ENCODE measurements at places on chromosomes 11 and 22.

DNA sequence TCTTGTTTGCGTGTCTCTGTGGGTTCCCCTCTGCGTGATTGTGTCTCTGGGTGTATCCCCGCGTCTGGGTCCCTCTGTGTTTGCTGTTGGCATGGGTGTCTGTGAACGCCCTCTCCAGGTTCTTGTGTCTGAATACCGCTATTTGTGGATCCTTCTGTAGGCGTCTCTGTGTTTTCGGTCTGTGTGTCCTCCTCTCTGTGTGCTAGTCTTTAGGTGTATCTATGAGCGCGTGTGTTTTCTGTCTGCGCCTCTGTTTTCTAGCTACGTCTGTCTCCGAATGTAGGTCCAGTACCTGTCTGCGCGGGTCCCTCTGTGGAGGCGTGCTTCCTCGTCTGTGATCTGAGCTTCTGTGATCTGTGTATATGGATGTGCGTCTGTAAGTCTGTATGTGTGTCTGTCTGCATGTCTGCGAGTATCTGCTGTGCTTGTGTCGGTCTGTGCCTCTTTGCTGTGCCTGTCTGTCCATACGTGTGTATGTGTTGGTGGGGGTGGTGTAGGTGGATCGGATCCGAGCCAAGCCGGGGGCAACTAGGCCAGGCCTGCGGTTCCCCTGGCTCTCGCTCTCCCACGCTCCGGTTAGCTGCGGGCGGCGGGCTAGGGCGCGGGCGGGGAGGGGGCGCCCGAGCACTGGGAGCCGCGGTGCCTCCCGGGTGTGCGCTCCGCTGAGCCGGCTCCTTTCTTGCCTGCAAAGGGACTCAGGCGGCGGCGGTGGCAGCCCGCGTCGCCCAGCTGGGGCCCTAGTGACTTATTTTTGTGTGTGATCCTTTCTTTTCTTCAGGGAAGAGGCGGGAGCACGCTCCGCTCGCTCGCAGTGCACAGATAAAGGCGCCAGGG lies 105.3 kb upstream of the E2F8 start:
- no peak for DNase-seq

GRCh38 chr11:78715639-78716311 lies 141.1 kb upstream of the NARS2 start:
- DNase-seq, result peak; percentile 69

DNA sequence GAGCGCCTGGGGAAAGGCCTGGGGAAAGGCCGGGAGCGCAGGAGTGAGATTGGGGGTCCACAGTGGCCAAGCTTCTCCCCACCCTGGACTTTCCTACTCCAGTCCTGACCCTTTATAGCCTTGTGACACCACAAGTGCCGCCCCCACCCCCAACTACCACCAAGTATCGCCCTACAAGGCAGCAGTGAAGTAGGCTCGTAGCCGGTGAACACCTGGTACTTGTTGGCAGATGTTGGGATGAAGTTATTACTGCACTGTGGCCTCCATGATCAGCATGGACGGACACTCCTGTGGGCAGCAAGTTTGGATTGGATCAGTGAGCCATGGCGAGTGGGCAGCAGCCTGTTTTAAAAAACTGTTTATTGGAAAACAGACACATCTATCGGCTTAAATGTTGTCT lies 45.0 kb downstream of the EIF3F start:
- no peak for DNase-seq

DNA sequence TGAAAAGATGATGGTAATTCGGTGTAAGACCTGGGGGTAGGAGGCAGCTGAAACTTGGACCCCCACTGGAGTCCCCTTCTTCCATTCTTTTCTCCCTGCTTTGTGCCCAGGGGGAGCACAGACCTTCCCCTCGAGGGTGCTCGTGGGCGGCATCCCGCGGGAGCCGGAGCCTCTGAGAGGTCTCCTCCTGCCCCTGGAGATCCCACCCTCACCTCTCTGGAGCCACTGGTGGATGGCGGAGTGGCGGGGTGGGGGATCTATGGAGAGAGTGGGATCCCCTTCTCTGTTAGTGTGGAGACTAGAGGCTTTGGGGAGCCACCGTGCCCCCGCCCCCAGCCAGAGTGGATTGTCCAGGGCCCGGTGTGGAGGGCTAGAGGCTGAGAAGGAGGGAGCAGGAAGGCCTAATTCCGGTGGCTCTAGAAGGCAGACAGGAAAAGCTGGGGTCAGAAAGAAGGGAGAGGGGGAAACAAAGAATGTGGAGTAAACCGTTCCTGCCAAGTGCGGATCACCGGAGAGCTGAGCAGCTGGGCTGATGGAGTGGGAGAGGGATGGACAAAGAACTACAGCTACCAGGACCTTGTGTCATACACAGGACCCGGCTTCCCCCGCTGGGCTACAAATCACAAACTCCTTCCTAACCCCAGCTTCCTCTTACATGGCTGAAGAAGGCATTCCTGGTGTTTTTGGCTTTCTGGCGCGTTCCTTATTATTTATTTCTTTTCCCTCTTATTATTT lies 41.9 kb downstream of the KCNJ1 start:
- no peak for DNase-seq

DNA sequence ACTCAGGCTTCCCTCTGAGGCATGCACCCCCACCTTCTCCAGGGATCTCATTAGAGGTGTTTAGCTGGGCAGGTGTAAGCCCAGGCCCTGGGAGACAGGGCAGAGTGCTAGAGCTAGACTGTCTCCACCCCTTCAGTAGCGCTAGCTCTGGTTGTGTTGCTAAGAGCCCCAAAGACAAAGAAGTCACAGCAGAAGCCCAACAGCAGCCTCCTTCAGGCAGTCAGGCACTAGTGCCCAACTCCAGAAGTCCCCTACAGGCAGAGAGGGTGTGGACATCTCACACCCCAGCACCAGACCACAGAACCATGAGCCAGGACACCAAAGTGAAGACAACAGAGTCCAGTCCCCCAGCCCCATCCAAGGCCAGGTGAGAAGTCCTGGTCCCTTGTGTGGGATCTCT lies at the start of gene CNGA4:
Gene CNGA4 (plus strand): TSS at position 188 of the 400 bp plus-strand sequence. CDS start 118 bp downstream, at position 306.
- no peak for DNase-seq

DNA sequence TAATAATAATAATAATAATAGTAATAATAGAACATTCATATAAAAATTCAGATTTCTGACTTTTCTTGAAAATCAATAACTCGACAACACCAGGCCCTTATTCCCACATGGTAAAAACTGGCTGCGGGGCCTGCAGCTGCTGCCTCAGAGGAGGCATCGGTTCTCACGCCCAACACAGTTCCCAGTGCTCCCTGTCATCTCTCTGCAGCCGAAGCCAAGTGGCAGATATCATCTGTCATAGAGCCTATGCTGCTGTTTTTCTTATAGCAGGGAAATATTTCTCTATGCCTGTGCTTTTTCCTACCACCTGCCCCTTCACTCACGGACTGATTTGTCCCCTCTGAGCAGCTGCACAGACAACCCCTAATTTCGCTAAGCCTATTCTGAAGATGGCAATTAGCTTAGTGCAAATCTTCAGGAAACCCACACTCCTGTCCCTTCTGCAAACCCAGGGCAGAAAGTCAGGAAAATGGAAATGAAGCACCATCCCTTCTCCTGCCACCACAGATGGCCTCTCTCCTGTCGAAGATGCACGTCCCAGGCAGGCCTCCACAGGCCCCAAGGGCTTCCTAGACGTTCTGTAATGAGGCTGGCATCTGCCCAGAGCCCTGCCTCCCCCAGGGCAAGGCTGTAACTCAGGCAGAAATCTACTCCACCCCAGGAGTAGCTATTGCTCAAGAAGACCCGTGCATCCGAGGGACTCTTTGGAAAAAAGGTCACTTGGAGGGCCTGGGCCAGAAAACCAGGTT lies 66.7 kb downstream of the SYN3 start:
- no peak for DNase-seq
